Activated CD8-positive, alpha-beta memory T cell treated with anti-CD3 and anti-CD28 coated beads, Interleukin-2, amount 10 ng/mL, durations not matched to agents 7 days and 5 days (primary cell): ENCODE measurements at places on chromosomes 7 and 10. TPM values are rescaled to one million over a fixed set of nuclear protein-coding genes. Genes with fewer than 3 reads are reported as not detected.

PSD gene
- 2.8 TPM for total RNA-seq

DNA sequence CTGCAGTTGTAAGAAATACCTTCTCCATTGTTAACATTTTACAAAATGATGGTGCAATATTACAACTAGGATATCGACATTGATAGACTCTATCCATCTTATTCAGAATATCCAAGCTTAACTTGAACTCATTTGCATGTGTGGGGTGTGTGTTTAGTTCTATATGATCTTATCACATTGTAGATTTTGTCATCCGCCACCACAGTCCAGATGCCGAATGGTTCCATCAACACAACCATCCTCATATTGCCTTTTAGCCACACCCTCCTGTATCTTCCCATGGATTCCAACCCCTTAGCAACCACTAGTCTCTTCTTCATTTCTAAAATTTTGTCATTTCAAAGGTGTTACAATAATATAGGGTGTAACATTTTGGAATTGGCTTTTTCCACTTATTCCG is 452.9 kb upstream of the AKR1E2 start:
- DNase-seq = no peak

DNA sequence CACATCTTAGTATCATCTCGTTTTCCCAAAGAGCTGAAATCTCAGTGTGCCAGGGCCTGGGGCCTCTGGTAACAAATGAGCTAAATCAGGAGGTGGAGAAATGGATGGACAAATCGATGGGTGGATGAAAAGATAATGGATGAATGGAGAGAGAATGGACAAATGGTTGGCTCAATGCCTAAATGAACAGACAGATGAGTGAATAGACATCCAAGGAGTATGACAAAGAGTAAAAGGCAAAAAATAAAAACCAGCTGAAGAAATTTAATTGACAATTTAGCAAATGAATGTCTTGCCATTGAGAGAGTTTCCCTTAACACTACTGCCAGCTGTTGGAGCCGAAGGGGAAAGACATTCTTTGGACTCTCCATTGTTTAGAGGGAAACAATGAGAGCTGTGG is 8.0 kb downstream of the SYCE1 start:
- DNase-seq = no peak

DNA sequence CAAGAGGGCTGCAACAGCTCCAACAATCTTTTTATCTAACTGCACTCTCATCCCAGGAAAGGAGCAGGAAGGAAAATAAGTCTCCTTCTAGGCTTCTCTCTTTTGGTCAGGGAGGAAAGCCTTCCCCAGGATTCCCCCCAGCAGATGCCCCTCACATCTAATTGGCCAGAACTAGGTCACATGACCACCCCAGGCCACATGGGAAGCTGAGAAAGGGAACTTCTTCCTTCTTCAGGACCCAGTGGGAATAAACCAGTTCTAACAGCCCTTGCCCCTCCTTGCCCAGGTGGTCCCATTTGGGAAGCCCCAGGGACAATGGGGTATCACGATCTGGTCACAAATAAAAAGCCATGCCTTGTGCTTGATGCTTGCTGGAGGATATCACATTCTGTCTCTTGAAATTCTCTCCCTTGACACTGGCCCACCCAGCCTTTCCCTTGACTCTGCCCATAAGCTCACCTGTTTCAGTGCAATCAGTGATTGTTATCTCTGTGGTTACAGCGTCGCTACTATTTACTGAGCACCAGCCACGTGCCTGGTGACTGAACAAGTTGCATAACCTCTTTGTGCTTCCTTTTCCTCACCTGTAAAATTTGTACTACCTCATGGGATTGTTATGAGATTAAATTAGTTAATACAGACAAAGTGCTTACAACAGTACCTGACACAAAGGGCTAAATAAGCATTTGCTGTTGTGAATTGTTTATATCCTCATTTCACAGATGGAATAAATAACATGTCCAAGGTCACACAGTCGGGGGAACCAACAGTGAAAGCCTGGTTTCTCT is 9.0 kb upstream of the TACR2 start:
- no peak for DNase-seq

GRCh38 chr7:76395965-76396726 is 13.4 kb downstream of the SSC4D start:
- DNase-seq = no peak

GRCh38 chr10:102184606-102185005 is 32.4 kb downstream of the NOLC1 start:
- no peak for DNase-seq

DNA sequence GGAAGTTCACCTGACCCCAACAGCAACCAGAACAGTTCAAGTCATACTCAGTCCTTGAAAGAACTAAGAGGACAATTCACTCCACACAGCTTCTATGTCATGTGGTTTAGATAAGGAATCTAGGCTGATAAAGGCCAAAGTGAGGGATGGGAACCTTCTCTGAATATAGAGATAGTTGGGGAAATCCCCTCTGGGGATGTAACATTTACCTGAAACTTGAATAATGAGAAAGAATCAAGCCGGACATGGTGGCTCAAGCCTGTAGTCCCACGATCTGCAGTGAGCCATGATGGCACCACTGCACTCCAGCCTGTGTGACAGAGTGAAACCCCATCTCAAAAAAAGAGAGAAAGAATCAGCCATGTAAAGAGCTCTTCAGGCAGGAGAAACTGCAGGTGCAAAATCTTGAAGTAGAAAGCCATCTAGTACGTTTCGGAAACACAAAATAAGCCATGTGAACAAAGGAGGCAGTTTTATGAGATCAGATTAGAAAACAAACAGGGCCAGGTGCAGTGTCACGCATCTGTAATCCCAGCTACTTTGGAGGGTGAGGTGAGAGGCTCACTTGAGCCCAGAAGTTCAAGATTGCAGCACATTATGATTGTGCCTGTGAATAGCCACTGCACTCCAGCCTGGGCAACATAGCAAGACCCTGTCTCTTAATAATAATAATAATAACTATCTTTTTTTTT is 4.5 kb upstream of the DNMBP start:
- DNase-seq = no peak

- no peak for DNase-seq
Observed at GRCh38 chr10:78038105-78038504, 4.4 kb downstream of the RPS24 start.

DNA sequence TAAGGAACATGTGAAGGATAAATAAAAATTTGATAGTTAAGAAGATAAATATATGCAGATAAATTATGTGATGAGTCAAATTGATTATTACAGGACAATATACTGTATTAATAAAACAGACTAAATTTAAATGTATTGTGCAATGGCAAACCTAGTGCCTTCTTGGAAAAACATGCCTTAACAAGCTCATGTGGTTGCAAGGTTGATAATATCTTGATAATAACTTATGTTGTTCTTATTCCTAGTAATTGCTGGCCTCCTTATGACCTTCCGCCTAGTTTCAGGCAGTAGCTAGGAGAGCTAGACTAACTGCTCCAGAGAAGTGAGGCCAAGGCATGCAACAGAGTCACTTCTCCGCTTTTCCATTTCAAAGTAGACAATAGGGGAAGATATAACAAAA is 7.6 kb upstream of the RAB11FIP2 start:
- no peak for DNase-seq

DNA sequence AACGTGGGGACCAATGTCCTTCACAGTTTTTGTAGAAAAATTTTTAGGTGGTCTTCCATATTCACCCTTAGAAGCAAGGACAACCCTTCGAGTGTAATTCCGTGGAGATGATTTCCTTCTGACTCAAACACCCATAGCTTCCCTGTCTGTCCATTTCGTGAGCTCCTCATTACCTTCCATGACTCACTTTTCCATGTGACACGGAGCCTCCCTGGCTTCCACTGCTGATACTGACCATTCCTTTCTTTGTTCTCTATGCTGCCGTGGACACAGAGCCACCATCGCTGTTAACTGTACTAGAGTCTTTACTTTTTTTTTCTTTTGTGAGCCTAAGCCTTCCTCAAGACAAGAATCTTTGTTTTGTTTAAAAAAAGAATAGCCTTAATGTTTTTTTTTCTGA is 12.5 kb upstream of the ARMS2 start:
- DNase-seq = no peak

GSAP gene
- 3.5 TPM for total RNA-seq

DNA sequence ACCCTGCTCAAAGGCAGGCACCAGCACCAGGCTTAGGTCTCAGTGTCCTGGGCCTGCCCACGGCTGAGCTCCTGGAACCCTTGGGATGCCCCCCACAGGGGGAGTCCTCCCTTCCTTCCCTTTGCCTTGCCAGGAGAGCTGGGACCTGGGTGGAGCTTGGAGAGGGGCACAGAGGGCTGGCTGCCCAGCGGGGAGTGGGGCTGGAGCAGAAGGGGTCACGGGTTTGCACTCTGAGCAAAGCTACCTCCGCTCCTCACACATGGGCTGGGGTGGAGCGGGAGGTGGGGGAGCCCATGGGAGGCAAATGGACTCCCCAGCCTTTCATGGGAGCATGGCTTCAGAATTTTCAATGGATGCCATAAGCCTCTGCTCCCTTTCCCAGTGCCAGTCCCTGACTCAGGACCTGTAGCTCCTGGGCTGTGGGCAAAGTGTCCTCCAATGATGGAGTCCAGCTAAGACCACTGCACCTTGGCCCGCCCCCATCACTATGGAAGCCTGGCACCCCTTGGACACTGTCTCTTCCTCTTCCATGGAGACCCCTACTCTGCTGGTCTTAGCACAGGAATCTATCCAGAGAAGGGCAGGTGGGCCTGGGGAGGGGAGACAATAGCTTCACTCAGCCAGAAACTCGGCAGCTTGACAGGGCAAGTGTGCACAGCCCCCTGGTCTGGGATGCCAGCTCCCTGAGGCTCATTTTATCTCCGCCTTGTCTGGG is 39.9 kb downstream of the LDB3 start:
- DNase-seq = no peak

MUC3A gene
- not detected for total RNA-seq

EVX1 gene
- total RNA-seq = not detected

DNA sequence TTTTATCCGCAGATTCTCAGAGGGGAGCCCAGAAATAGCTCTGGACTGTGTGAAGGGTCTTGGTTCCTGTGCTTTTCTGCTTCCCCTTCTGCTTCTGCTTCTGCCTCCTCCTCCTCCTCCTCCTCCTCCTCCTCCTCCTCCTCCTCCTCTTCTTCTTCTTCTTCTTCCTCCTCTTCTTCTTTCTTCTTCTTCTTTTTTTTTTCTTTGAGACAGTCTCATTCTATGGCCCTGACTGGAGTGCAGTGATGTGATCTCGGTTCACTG is 11.6 kb downstream of the PDZD7 start:
- DNase-seq = no peak

HTR5A gene
- not detected for total RNA-seq

CPA2 gene
- total RNA-seq = not detected

- no peak for DNase-seq
Observed at GRCh38 chr7:47008461-47008860, 573.5 kb downstream of the TNS3 start.

- DNase-seq = no peak
Observed at GRCh38 chr10:66180581-66181318, 745.1 kb upstream of the LRRTM3 start.

LRRTM3 gene
- not detected for total RNA-seq

DNA sequence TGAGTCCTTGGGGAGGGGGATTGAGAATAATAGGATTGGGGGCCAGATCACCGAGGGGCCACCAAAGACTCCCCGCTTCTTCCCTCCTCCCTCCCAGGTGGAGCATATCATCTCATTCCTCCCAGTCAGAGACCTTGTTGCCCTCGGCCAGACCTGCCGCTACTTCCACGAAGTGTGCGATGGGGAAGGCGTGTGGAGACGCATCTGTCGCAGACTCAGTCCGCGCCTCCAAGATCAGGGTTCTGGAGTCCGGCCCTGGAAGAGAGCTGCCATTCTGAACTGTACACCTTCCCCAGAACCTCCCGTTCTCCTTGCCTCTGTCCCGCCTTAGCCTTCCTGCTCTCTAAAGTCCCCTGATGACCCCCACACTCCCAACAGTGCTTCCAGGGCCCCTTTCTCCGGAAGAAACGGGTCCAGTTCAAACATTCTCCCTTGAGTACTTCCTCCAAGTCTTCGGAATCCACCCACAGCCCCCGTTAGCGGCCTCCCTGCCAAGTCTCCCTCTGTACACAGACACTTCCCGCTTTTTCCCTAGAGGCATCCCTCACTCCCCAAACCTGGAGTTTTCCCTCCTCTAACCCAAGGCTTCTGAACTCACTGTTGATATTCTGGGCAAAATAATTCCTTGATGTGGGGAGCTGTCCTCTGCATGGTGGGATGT is 4.1 kb downstream of the FBXO24 start:
- DNase-seq = no peak

DNA sequence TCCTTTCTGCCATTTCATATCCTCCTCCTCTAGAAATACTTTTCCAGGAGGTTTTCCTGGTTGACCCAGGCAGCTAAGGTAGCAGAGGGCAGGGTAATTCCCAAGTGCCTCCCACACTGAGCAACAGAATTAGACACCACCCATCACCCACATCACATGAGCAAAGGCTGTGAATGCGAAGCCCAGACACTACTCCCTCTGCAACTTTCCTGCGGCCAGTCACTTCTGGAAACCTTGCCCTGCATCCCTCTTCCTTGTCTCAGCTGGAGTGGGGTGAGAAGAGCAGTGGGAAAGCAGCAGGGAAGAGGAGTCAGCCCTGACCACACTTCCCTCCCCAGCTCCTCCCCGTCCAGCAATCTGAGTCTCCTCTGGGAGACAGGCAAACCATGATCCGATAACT is 15.2 kb downstream of the TMEM176B start:
- DNase-seq = no peak

GRCh38 chr7:77913977-77914607 is 115.5 kb downstream of the PHTF2 start:
- no peak for DNase-seq

ZNF485 gene
- total RNA-seq = 1.1 TPM

NPTX2 gene
- not detected for total RNA-seq

DNA sequence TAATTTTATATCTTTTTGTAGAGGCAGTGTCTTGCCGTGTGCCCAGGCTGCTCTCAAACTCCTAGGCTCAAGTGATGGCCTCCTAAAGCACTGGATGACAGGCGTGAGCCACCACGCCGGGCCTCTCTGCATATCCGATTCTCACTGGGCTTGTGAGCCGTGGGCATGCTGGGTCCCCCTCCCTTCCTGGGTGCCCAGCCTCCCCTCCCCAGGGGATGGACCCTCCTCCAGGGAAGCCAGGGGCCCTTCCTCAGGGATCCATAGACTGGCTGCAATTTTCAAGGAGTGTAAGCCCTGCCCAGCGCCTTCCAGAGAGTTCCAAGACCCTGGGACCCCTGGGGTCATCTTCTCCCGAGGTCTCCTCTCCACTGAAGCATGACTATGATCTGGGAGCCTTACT is 23.7 kb upstream of the ELFN1 start:
- DNase-seq = no peak

DNA sequence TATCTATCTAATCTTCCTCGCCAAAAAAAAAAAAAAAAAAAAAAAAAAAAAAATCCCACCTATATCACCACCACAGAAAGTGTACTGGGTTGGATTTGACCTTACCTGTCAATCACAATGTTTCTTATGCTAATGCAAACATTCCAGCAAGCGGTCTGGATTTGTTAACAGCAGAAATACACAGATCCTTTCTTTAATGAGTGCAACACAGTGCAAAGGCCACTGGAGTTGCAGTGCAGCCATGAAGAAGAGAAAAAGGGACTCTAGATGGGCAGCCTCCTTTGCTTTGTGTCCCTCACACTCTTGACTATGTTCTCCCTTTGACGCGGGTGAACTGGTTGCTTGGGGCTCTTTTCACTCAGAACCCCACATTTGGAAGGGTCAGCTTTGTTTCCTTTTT is 127.3 kb upstream of the PRKCQ start:
- DNase-seq = no peak
